ENCODE measurements at places on chromosomes 6 and 20.

- DNase-seq, result no peak
Observed at GRCh38 chr6:134599079-134599478, 281.2 kb upstream of the SGK1 start.

DNA sequence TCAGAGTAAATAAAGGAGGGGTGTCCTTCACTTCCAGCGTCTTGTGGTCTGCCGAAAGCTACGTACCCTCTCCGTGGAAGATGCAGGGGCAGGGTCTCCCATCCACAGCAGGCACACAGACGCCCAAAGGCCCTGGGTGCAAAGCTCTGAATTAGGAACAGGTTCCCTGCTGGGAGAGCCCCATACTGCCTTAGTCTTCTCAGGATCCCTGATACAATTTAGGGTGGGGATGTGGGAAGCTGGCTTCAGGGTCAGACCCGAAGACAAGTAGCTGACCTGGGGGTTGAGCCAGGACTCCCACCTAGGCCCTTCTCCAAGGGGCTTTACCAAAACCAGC is 74.1 kb downstream of the TTLL2 start:
- no peak for DNase-seq

DNA sequence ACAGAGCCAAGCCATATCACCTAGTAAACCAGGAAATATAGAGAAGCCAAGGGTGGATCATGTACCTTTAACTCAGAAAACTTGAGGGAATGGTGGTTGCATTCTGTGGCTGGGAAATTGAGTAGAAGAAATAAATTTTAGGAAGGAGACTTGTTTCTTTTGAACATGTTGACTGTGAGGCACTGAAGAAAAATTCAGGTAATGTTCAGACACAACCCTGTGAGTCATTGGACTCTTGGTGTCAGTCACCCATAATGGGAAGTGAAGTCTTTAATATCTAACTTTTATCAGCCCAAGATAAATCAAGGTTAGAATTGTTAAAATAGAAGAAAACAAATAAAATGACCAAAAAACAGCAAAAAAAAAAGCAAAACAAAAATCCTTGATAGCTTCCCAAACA is 98.8 kb upstream of the GRIK2 start:
- no peak for DNase-seq

- DNase-seq, result no peak
Observed at GRCh38 chr6:41268478-41268877, 18.0 kb downstream of the TREM1 start.

DNA sequence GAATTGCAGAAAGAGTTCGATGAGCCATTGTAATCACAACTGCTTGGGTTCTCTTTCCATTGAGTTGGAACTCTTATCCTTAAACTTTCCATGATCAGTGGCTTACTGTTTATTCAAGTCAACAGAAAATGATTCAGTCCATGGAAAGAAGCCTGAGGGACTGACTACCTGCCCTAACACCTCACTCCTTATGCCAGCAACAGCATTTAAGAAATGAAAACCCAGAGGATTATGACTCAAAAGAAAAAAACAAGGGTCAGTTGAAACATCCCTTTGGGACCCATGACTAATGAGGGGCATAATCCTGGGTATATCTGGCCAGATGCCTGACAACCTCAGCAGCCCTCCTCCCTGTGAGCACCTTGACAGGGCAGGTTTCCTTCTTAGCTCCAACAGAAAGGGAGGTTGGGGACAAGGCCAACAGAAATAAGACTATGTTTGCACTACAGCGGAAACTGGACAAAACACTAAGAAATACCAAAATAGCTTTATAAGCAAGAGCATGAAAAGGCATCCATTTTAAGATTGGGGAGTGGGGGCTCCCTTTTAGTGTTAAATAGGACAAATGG is 106.7 kb downstream of the MAP3K5 start:
- DNase-seq, result no peak

DNA sequence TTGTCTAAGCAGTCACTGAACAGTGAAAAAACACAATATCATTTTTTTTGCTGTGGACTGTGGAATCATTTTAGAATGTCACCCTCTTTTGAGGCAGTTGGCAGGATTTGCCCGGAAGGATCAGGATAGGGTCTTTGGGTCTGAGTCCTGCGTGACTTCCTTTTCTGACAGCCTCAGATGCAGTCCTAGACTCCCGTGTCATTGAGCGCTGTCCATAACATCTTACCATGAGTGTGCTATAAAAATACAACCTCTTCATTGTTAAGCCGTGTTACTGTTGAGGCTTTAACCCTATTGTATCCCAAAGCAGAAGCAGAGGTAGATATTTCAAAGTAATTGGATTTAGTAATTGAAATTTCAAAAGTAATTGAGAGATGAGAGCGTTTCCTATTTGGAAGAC is 30.6 kb downstream of the ARID1B start:
- DNase-seq, result no peak

GRCh38 chr6:2961506-2961905 is 9.9 kb downstream of the SERPINB6 start:
- DNase-seq, result no peak

GRCh38 chr6:147449405-147450161 is 58.9 kb upstream of the SAMD5 start:
- DNase-seq, result no peak

DNA sequence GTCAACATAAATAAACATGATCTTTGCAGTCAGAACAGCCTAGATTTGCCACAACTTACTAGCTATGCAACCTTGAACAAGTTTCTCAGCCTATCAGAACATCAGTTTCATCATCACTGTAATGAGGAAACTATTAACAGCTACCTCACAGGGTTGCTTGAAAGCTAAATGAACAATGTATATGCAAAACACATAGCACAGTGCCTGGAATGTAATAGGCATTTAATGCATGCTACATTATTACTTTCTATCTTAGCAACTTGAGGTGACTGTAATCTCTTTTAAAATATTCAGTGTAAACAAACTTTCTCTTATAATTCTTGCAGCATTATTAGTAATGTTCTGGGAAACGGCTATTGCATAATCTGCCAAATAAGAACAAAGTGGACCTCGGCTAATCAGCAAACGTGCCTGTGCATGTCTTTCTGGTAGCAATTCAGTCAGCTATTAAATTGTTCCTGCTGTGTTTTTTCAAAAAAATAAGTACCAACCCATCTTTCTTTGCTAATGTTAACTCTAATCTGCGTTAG is 61.5 kb downstream of the SYNE1 start:
- no peak for DNase-seq

DNA sequence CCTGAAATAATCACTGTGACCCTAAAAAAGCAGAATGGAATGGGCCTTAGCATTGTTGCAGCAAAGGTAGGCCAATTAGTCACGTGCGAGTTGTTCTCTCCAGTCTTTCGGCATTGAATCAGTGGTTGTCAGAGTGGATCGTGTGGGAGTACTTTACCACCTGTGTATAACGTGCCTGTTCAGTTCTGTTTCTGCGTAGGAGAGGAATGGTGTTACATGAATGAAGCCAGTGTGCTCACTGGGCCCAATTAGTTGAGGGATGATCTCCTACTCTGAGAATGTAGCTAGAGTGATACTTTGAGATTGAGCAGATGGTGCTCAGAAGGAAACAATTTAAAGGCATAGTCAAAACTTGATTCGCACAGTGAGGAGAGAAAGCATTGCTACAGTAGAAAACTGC is 72.4 kb upstream of the KIF25 start:
- no peak for DNase-seq

DNA sequence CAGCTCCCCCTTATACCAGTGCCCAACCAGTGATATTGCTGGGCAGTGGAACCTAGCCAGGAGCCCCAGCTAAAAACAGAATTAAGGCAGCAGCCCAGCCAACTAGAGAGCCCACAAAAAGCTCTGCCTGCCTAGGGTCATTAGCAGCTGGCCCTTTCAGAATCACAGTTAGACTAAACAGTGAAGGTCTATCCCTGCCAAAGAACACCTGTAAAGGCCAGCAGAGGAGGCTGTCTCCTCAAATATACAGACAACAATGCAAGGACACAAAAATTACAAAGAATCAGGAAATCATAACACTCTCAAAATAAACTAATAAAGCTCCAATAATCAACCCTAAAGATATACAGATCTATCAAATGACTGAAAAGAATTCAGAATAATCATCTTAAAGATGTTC is 77.8 kb upstream of the HTR1E start:
- DNase-seq, result no peak

GRCh38 chr6:142138876-142139275 is 6.2 kb downstream of the GJE1 start:
- no peak for DNase-seq

- no peak for DNase-seq
Observed at GRCh38 chr6:124792386-124792785, 169.9 kb upstream of the RNF217 start.

DNA sequence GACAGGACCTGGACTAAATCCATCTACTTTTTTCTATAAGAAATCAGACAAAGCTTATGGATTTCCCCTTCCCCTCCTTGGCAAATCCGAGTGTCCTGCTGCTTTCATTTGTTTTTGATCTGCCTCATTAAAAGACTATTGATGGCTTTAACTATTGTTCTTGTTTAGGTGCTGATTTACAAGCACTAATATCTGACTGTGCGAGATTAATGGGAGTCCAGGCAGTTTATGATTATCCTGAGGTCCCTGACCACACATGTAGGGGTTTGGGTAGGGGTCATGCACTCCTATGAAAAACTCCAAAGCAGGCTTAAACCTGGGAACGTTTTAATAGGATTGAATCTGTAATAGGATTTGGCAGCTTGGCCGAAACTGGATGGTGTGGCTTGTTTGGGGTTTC is 317.5 kb upstream of the POU3F2 start:
- no peak for DNase-seq

GRCh38 chr6:41440958-41441357 is 105.2 kb upstream of the FOXP4 start:
- DNase-seq, result no peak

DNA sequence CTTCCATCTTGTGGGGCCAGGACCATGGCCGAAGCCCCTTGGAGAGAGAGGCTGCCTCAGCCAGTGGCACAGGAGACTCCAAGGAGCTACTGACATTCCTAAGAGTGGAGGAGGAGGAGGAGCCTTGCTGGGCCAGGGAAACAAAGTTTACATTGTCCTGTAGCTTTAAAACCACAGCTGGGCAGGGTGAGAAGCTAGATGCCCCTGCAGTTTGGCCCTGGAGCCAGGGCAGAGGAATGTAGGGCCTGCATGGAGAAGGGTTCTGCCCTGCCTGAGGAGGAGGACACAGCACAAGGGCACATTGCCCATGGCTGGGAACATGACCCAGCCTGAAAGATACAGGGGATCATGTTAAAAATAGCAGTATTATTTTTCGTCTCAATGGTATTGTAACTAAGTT is 37.4 kb downstream of the PLCG1 start:
- no peak for DNase-seq

- no peak for DNase-seq
Observed at GRCh38 chr6:165663377-165663735, 315 bp upstream of the PDE10A start.

- DNase-seq, result no peak
Observed at GRCh38 chr20:20741087-20742045, 28.9 kb upstream of the RALGAPA2 start.

GRCh38 chr20:9551808-9552550 is 37.6 kb downstream of the LAMP5 start:
- no peak for DNase-seq

DNA sequence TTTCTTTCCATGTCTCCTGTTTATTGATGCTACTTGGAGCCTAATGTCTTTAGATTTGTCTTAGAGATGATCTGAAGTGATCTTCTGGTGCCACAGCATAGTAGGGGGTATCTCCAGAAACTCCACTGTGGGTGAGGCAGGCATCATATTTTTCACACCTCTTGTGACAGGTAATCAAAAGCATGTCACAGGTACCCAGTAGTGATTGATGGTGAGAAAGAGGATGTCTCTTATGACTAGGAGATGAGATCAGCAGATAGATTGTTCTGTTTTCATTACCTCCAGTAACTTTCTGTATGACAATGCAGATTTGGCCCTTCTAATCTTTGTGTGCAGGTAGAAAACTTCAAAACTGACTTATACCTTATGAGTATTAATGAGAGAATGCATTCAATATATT is 13.5 kb downstream of the NCOA7 start:
- DNase-seq, result no peak

GRCh38 chr6:36691612-36692011 is 6.0 kb upstream of the RAB44 start:
- DNase-seq, result no peak

DNA sequence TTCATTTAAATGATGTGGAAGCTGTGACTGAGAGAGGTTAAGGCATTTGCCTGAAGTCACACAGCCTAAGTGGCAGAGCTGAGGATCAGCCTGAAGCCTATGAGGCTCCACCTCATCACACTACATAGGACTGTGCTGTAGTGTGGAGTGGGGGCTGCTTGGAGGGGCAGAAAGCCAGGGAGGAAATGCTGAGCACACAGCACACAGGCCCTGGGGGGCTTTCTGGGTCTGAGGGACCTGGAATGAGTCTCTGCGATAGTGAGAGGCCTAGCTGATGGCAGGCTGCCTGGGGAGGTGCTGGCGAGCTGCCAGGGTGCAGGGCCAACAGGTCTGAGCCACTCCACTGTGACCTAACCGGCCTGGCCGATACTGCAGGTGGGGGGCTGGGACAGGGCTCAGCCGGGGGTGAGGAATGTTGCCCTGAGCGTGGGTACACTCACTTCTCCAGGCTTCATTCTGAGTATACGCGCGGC is 2.2 kb upstream of the ARHGAP40 start:
- no peak for DNase-seq

- DNase-seq, result no peak
Observed at GRCh38 chr6:7341989-7342742, 29.2 kb upstream of the SSR1 start.

GRCh38 chr6:11585426-11586016 is 48.0 kb downstream of the TMEM170B start:
- no peak for DNase-seq

DNA sequence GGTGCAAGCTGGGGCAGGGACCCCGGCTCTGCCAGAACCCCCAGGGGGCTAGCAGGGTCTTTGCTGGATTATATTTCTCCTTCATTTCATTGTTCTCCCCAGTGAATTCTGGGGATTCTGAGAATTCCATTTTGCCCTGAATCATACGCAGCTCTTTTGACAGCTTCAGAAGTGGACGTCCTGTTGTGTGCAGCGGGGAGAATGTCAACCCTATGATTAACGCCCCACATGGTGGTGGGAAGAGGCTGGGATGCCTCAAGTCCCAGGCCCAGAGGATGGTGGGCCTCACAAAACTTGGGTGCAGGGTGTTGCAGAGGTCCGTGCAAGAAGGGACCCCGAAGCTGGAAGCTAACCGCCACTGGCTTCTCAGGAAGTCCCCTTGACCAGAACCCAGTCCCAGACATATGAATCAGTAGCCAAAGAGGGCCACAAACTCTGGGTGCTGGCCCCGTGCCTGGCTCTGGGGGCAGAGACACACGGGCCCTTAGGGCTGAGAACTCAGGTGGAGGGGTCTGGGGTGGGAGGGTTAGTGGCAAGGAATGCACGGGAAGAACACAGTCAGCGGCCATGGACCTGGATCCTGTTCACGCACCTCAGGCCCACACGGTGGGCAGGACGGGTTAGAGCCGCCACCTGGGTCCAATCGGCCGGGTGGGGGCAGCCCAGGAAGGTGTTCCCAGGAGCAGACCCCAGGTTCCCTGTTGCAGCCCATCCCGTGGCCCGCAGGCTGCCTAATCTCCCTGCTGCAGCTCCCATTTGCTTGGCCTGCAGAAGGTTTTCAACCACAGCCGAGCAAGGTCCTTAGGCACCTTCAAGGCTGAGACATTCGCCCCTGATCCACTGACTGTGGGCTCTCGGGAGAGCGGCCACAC is 51.2 kb downstream of the YTHDF1 start:
- DNase-seq, result no peak

GRCh38 chr6:163731215-163732013 is 316.9 kb downstream of the QKI start:
- DNase-seq, result no peak

Data from NCI-H2081 treated with DMSO at 0.1 percent for 48 hours (cell line).